Naive B cell (primary cell): ENCODE measurements at places on chromosomes 3 and 15.

DNA sequence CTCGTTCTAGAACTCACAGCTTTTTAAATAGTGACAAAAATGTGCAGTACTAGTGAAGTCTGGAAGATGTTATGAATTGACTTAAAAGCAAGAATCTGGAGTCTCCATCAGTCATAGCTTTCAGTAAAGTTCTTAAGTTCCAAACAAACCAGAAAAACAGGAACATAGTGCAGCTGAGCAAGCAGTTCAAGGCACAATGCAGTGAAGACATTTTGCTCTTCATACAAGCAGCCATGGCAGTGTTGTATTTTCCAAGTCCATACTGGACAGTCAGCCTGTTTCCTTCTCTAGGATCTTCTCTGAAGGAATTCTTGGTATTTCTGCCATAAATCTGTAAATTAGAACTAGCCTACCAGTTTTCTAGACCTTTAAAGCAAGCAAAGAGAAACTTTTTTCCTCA lies 90.5 kb downstream of the LRRC28 start:
- no peak for DNase-seq

GRCh38 chr3:157384491-157384890 lies 52.2 kb upstream of the PTX3 start:
- no peak for DNase-seq

GRCh38 chr3:115975353-115975752 lies 352.0 kb downstream of the GAP43 start:
- DNase-seq = no peak

- DNase-seq = no peak
Measured at GRCh38 chr3:90026406-90026805, 919.0 kb downstream of the EPHA3 start.

DNA sequence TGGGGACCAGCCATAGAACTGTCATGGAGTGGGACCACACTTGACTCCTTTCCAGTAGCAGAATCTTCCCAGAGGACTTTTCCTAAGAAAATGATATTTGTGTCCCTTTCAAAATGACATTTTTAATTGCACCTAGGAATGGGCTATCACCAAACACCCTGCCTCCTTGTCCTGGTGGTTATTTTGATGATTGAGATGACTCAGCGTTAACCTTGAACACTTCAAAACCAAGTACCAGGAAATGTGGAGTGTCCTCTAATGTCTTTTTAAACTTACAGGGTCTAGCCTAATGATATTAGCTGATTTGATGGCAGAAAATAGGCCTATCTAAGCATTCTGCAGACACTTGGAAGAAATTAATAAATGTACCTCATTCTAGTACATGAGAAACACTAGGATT lies 90.7 kb downstream of the HHLA2 start:
- no peak for DNase-seq

DNA sequence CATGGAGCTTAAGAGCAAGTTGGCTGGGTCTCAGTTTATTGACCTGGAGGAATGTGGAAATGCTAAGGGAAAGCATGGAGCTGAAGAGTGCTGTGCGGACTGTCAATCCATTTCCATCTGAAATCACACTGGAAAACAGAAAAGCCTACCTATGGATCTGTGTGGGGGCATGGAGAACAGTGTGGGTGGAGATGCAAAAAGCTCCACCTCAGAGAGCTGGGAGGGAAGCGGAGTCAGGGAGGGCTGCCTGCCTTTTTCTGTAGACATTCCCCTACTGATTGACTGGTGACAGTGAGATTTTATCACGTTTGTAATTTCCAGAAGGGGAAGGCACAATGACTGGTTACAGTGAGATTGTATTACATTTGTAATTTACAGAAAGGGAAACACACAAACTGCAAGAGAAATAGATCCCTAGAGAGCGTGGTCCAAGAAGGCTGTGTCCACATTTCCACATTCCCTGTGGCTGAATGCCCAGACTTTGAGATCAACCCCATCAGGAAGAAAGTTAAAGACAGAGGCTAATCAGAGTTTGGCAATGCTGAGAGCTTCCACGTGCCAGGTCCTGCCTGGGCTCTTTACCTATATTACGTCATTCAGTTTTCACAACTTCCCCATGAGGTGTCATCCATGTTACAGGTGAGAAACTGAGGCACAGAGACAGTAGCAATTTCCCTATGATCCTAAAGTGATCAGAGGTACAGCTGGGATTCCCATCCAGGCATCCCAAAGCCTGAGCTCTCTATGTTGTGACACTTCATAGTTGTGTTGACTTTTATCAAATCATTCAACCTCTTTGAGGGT lies 67.7 kb upstream of the NSMCE3 start:
- DNase-seq = no peak

DNA sequence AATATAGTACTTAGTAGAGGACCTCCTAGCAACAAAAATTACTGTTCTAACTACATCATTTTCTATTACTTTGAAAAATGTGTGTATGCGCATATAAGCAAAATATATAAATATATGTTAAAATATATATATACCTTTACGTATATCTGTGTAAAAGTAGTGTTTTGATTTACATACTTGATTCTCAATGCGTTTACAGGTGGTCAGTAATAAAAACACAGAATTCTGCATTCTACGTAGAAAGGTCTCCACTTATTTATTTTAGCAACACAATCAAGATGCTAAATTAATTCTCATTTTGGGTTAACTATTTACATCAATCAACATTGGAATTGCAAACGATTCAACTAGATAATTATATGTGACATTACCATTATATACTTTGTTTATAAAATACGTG lies 158.0 kb downstream of the ATG7 start:
- no peak for DNase-seq
